Glomerular endothelial cell (primary cell): ENCODE measurements at places on chromosomes 6 and 20. TPM values are rescaled to one million over a fixed set of nuclear protein-coding genes. Genes with fewer than 3 reads are reported as not detected.

PRICKLE4 gene
- total RNA-seq = 5.4 and 6.4 TPM in 2 replicates

CLIC5 gene
- 0.05 and 0.12 TPM in 2 replicates for total RNA-seq

GPX5 gene
- total RNA-seq = not detected in 2 replicates

DNA sequence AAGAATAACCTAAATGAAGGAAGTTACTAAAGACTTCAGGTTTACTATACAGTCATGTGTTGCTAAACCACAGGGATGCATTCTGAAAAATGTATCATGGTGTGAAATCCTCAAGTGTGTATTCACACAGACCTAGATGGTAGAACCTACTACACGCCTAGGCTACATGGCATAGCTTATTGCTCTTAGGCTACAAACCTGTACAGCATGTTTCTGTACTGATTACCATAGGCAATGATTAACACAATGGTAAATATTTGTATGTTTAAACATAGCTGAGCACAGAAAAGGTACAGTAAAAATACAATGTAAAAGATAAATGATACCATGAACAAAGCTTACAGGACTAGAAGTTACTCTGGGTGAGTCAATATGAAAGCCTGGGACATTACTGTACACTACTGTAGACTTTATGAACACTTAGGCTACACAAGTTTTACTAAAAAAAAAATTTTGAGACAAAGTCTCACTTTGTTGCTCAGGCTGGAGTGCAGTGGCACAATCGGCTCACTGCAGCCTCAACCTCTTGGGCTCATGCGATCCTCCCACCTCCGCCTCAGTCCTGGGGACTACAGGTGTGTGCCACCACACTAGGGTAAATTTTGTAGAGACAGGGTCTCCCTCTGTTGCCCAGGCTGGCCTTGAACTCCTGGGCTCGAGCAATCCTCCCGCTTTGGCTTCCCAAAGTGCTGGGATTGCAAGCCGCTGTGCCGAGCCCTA is 36.0 kb downstream of the ADNP start:
- DNase-seq = no peak

DNA sequence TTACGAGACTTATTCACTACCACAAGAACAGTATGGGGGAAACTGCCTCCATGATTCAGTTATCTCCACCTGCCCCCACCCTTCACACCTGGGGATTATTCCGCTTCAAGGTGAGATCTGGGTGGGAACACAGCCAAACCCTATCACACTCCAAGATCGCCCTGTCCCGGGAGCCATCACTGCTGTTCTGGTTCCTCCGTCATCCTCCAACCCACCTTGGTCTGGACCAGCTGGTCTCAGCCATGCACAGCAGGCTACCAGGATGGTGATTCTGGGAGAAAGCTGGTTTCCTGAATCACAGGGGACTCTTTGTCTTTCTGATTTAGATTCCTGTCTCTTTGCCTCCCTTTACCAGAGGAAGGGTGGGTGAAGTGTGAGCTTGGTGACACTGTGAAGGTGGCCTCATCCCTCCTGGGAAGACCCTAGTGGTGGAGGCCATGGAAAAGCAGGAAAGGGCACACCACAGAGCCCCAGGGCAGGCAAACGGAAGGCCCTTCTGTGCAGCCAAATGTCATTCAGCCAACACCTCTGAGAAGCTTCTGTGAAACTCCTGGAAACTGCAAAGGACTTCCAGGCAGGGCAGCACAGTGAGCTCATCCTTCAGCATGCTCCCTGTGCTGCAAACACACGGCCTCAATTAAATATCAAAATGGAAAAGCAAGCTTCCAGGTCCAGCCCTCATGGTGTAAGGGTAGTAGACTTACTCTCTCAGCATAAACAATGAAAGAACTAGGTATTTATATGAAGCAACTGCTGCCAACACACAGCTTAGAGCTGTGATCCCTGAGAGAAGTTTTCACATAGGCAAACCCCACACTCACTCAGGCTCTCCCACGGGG is 169.8 kb downstream of the ANKRD60 start:
- DNase-seq = no peak

GRCh38 chr6:17905611-17906592 is 81.5 kb downstream of the KIF13A start:
- no peak for DNase-seq

GRCh38 chr20:38812182-38812581 is 6.7 kb downstream of the PPP1R16B start:
- DNase-seq = no peak
